ENCODE measurements at places on chromosomes 5 and 9. TPM values are rescaled to one million over a fixed set of nuclear protein-coding genes. Genes with fewer than 3 reads are reported as not detected.

NOTCH1 gene
- total RNA-seq = 11.7 TPM

FKTN gene
- 11.8 TPM for total RNA-seq

GARIN3 gene
- total RNA-seq = not detected

CDC37L1 gene
- 12.1 TPM for total RNA-seq

QSOX2 gene
- total RNA-seq = 20.5 TPM

CAMK2A gene
- total RNA-seq = not detected
